ENCODE measurements at places on chromosomes 12 and 14.

- no peak for DNase-seq
Measured at GRCh38 chr12:67925077-67925476, 64.2 kb upstream of the IFNG-AS1 start.

GRCh38 chr12:111444925-111445725 lies 39.4 kb downstream of the SH2B3 start:
- peak; percentile 88 for DNase-seq

- no peak for DNase-seq
Measured at GRCh38 chr12:132551641-132552031, 58.7 kb downstream of the LRCOL1 start.

DNA sequence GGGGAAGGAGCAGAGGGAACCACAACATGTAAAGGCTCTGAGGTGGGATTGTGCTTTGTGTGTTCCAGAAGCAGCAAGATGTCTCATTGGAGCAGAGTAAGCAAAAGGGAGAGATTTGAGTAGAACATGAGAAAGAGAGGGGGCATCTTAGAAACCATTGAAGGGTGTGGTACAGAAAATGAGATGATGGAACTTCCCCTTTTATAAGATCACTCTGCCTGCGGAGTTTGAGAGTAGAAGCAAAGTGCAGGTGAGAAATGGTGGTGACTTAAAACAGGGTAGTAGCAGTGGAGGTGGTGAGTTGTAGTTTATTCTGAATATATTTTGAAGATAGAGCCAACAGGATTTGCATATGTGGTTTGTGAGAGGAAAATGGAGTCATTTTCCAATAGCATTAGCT lies 56.0 kb downstream of the FBXO34 start:
- no peak for DNase-seq

GRCh38 chr12:70379846-70380245 lies 13.8 kb downstream of the KCNMB4 start:
- no peak for DNase-seq

DNA sequence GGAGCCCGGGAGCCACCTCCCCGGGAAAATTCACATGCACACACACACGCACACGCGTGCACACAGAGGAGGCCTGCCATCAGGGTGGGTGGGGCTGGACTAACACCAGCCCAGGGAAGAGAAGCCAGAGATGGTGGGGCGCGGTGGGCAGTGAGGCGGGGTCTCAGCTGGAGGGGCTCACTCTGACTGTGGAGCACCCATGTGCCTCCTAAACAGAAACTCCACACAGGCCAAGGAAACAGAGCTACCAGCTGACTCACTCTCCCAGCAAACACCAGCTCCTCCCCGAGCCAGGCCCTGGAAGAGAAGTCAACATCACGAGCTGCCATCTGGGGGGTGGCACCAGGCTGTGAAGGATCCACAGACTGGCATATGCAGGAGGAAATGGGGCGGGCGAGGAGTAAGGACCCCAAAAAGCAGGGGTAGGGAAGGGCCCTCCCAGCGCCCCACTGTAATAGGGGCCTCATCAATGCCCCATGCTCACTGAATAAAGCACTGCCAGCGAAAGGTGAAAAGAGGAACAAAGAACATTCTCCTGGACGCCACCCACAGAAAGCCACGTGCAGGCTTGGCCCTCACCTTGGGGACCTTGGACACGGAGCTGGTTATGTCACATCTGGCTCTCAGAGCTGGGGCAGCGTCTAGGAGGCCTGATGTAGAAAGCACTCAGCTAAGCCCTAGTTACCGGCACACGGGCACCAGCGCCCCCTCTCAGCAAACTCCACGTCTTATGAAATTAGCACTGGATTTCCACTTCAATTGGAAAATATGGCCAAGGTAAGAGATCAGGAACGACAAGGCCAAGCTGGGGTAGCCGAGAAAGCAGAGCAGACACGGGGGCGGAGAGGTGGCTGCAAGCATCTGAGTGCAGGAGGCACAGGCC lies 8.4 kb upstream of the INF2 start:
- peak; percentile 51 for DNase-seq

- DNase-seq: no peak
Measured at GRCh38 chr12:59459966-59460660, 135.7 kb upstream of the SLC16A7 start.

- no peak for DNase-seq
Measured at GRCh38 chr12:26700430-26700829, 132.6 kb downstream of the ITPR2 start.

GRCh38 chr14:61116369-61116768 lies 135.3 kb downstream of the SLC38A6 start:
- DNase-seq: no peak

GRCh38 chr12:31651893-31652521 lies 7.5 kb upstream of the ETFBKMT start:
- no peak for DNase-seq

DNA sequence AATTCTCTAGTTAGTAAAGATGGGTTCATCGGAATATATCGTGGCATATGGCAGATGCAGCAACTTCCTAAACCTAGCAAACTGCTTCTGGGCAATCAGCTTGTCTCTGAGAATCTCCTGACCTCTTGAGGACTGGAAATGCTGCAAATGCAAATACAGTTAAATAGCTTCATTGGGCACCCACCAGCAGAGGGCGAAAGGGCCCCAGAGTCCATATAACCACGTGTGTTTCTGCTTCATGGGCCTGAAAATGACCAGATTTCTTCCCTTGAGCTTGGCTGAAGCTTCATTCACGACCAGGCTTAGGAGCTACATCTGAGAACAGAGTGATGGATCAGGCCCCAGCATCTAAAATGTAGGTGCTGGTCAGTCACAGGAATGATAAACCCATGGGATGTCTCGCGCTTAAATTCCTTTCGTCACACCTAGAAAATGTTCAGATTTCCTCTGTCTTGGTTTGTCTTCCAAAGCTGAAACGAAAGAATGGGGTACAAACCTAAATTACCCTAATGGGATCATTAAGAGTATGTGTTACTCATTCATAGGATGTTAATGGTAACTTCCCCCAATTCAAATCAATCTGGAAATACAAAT lies 1482.5 kb upstream of the TMEM132C start:
- peak; percentile 36 for DNase-seq

DNA sequence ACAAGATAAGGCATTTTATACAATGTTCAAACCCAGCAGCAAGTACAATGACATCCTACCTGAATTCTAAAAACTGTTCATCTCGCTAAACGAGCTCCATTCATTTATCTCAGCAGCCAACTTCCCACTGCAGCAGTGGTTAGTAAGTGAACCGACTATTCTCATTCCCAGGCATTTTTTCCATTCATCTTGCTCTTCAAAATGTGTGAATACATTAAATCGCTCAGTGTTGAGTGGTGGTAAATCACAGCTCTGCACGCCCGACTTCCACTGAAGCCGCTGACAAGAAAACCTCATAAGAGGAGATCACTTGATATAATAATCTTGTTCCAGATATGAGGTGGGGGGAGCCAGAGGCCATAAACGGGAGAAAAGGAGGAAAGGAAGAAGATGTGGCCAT lies 746.2 kb upstream of the USP15 start:
- DNase-seq: no peak

- no peak for DNase-seq
Measured at GRCh38 chr14:61266891-61267740, 14.0 kb downstream of the TMEM30B start.

DNA sequence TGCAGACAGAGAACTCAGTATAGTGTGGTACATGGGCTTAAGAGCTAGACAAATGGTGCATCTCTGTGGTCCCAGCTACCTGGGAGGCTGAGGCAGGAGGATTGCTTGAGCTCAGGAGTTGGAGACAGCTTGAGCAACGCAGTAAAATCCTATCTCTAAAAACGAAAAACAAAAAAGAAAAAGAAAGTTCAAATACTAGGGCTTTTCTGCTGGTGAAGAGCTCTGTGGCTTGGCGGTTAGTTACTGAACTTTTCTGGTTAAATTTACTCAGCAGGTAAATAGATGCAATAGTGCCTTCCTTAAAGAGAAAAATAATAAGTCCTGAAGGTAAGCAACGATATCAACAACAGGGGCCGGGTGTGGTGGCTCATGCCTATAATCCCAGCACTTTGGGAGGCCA lies 31.4 kb upstream of the RAP1B start:
- DNase-seq: no peak

DNA sequence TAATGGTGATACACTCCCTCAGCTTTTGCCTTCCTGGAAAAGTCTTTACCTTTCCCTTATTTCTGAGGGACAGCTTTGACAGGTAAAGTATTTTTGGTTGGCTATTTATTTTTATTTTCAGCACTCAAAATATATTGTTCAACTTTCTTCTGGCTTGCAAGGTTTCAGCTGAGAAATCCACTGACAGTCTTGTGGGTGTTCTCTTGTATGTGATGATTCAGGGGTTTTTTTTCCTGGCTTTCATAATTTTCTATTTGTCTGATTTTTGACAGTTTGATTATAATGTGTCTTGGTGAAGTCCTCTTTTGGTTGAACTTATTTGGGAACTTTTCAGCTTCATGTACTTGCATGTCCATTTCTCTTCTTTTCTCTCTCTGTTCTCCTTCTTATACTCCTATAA lies 73.7 kb upstream of the OTOGL start:
- DNase-seq: no peak

DNA sequence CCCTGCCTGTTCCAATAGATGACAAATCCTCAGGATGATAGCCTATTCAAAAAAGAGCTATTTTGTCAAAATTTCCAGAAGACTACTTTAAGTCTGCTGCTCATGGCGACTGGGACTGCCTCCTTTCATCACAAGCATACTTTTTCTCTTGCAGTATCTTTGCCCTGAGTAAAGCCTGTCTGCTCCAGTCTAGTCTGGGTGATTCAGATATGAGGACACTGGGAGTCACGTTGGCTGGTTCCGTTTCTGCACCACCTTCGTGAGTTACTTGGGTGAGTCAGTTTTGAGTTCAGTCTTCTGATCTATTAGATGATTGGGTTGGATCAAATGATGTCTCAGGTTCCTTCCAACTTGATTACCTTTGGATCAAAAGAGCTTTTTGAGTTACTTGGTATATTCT lies 301.3 kb upstream of the STXBP6 start:
- no peak for DNase-seq

Data from CD4-positive, alpha-beta T cell treated with Interleukin-1 beta for 1 hour (primary cell).